Left forelimb (tissue), 1 donor: ENCODE measurements at places on chromosomes 2 and 18.

DNA sequence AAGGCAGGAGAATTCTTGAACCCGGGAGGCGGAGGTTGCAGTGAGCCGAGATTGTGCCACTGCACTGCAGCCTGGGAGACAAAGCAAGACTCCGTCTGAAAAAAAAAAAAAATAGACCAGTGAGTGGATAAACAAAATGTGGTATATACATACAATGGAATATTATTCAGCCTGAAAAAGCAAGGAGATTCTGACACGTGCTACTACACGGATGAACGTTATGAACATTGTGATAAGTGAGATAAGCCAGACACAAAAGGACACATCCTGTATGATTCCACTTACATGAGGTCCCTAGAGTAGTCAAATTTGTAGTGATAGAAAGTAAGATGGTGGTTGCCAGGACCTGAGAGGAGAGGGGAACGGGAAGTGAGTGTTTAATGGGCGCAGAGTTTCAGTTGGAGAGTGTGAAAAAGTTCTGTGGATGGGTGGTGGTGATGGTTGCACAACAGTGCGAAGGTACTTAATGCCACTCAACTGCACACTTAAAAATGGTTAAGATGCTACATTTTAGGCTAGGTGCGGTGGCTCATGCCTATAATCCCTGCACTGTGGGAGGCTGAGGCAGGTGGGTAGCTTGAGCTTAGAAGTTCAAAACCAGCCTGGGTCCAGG is 38.3 kb downstream of the NIFK start:
- DNase-seq = no peak

DNA sequence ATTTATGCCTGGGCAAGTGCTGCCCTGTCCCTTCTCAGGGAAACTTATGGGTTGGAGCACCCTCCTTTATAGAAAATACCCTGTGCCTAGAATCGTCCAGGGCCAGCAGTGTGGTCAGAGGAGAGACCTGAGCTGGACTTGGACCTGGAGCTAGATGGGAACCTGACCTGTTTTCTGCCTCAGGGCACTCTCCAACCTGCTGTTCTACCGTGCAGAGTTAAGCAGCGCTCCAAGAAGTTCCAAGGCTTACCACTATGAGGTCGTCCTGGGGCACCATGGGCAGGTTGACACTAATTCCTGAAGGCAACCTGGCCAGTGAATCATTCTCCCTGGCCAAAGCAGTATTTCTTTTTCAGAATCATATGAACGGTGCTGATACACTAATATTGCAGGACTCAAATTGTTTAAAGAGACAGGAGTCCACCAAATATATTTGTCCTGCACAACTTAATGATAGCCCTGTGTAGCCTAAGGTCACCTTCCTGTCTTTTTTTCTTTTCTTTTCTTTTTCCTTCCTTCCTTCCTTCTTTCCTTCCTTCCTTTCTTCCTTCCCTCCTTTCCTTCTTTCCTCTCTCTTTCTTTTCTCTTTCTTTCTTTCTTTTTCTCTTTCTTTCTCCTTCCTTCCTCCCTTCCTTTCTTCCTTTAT is 455.4 kb upstream of the HNMT start:
- no peak for DNase-seq

GRCh38 chr2:225040142-225040541 is 2.1 kb downstream of the DOCK10 start:
- no peak for DNase-seq

- DNase-seq = no peak
Observed at GRCh38 chr2:217307023-217307422, 447.2 kb upstream of the TNP1 start.

- DNase-seq = no peak
Observed at GRCh38 chr2:144317071-144317738, 202.7 kb downstream of the ZEB2 start.

DNA sequence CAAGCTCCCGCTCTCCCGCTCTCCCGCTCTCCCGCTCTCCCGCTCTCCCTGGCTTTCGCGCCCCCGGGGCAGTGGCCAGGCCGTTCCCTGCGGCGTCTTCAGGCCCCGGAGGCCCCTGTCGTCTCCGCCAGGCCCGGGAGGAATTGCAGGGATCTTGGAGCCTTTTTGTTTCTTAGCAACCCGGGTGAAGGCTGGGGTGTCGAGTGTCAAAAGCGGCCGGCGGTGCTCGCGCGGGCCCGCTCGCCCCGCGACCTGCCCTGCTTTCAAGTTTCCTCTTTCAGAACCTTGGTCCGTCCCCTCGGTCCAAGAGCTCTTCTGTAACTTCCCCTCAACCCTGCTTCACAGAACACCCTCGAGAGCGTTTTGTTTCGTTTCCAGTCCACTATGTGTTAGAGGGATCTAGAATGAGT is 1.4 kb downstream of the RNF138 start:
- DNase-seq = peak; percentile 82

DNA sequence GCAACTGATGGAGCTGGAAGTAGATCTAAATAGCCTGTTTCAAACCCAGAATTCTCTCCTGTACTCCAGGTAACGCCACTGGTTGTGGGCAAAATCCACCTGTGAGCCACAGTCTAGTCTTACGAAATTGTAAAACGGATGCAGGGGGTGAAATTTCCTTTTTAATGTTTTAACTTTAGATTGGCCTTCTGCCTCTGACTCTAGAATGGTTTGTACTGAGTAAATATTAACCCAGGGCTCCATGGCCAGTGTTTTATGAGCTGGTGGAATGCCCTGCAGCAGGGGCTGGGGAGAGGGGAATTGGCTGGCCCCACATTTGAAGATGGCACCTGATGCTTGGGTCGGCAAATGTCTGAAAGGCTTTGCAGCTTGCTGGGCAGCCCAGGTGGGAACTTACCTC is 156.6 kb downstream of the MYCN start:
- no peak for DNase-seq
